Bladder microvascular endothelial cell (primary cell): ENCODE measurements at places on chromosomes 2 and 18. TPM values are rescaled to one million over a fixed set of nuclear protein-coding genes. Genes with fewer than 3 reads are reported as not detected.

Gene BBS5
- 1.6 and 3.6 TPM in 2 replicates for total RNA-seq

Gene MATN3
- total RNA-seq, result 1.0 and 1.9 TPM in 2 replicates

Gene MOGAT1
- total RNA-seq, result not detected in 2 replicates

Gene SPDYA
- 0.32 and 1.3 TPM in 2 replicates for total RNA-seq

Gene SERPINB5
- total RNA-seq, result under 0.01 TPM in 1 of 2 replicates, not detected in the other

Gene TBR1
- under 0.01 TPM in 1 of 2 replicates, not detected in the other for total RNA-seq

Gene WDFY1
- 94.9 and 161 TPM in 2 replicates for total RNA-seq

Gene DGKD
- total RNA-seq, result 22.0 and 22.8 TPM in 2 replicates

Gene INHA
- total RNA-seq, result not detected in 2 replicates

Gene FZD7
- 0.16 and 0.25 TPM in 2 replicates for total RNA-seq

Gene DTNA
- total RNA-seq, result 0.81 and 10.7 TPM in 2 replicates

Gene NFATC1
- 4.2 and 12.9 TPM in 2 replicates for total RNA-seq

Gene SLC4A5
- total RNA-seq, result 0.38 TPM in 1 of 2 replicates, not detected in the other

Gene SLC38A11
- not detected in 2 replicates for total RNA-seq

Gene RAD51AP2
- total RNA-seq, result not detected in 2 replicates

Gene L3MBTL4
- 0.16 and 10.8 TPM in 2 replicates for total RNA-seq

Gene PLEKHH2
- total RNA-seq, result under 0.01 and 0.25 TPM in 2 replicates

Gene ACTG2
- total RNA-seq, result 0.81 TPM in 1 of 2 replicates, not detected in the other

Gene CD8B
- total RNA-seq, result not detected in 2 replicates

Gene MPP4
- 4.2 and 4.7 TPM in 2 replicates for total RNA-seq

Gene PMAIP1
- 9.9 and 22.8 TPM in 2 replicates for total RNA-seq

Gene EVA1A
- 74.0 and 127 TPM in 2 replicates for total RNA-seq

Gene PDE11A
- under 0.01 TPM in 2 replicates for total RNA-seq

Gene FOSL2
- total RNA-seq, result 32.7 and 83.8 TPM in 2 replicates

Gene MARCHF4
- 3.2 and 5.7 TPM in 2 replicates for total RNA-seq

Gene RBM44
- total RNA-seq, result 0.31 and 0.32 TPM in 2 replicates

Gene GLI2
- under 0.01 TPM in 1 of 2 replicates, not detected in the other for total RNA-seq

Gene CXCR4
- 83.7 and 130 TPM in 2 replicates for total RNA-seq

Gene GNAL
- 0.13 TPM in 1 of 2 replicates, not detected in the other for total RNA-seq

Gene SLC40A1
- total RNA-seq, result 5.0 and 101 TPM in 2 replicates

Gene SLC9A4
- under 0.01 TPM in 2 replicates for total RNA-seq

Gene DSC2
- 0.13 and 0.49 TPM in 2 replicates for total RNA-seq

Gene CDH2
- 4.7 and 17.4 TPM in 2 replicates for total RNA-seq

Gene PLB1
- total RNA-seq, result under 0.01 and 0.44 TPM in 2 replicates

Gene C2orf81
- total RNA-seq, result 0.13 and 0.16 TPM in 2 replicates

Gene FIGLA
- total RNA-seq, result not detected in 2 replicates
